ENCODE measurements at places on chromosomes 13 and 19.

DNA sequence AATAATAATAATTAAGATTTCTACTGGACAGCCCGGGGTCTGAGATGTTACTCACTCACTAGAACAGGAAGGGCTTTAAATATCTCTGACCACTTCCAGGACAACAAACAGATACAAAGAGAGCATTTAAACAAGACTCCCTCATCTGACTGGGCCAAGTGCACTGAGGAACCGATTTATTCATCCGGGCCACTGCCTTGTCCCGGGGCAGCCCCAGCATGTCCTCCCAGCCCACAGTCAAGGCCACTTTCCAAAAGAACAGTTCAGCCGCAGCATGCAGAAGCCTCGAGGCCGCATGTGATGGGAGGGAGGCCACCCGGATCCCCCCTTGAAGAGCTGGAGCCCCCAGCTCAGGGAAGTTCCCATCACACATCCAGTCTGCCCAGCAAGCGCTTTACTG is 30.5 kb downstream of the MLLT1 start:
- DNase-seq, result no peak

GRCh38 chr19:12766051-12766521 is 9.3 kb downstream of the HOOK2 start:
- no peak for DNase-seq

DNA sequence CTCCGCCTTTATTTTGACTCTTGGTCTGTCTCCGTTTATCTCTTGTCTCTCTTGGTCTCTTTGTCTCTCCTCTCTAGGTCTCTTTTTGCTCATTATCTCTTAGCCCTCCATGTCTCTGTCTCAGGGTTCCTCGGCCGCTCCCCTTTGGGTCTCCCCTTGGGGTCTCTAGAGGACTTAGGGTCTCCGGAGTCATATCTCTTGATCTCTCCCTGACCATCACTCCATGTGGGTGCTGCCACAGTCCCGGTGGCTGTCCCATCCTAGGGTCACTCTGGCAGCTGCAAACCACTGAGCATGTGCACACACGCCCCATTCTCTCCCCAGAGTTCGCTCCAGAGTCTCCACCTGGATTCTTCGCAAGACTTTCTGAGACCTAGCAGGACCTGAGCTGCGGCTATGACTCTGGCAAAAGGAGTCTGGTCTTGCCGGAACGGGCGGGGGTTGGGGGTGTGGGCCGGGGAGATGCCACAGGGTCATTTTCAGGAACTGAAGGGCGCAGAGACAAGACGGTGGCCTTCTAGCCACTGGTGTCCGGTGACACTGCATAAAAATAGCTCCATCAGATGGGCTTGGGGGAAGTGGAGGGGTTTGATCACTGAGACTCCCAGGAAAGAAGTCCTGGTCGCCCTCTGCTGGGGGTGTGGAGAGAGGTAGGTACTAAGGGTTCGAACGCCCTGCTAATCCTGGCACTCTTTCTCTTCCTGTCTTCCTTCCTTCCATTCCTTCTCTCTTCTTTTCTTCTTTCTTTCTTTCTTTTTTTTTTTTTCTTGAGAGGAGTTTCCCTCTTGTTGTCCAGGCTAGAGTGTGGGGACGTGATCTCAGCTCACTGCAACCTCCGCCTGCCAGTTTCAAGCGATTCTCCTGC is 1.2 kb upstream of the KCNA7 start:
- no peak for DNase-seq

DNA sequence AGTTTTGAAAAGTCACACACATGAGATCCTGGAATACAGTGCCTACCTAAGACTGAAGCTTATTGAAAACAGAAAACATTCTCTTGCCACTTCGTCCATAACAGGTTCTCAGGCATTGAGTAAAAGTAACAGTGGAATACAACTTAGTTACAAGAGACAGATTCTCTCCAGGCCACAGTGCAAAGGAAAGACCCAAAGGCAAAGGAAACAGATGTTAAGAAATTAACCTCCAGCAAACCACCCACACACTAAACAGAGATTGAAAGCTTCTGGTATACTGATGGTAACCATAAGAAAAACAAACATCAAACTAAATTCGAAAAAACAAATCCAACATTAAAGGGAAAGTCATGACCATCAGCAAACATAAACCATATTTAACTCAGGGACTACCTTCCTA is 914.7 kb downstream of the SLITRK5 start:
- DNase-seq, result no peak

- no peak for DNase-seq
Measured at GRCh38 chr19:10829967-10830366, 6.0 kb downstream of the TMED1 start.

GRCh38 chr13:39321574-39321973 is 281.4 kb downstream of the LHFPL6 start:
- DNase-seq, result no peak

DNA sequence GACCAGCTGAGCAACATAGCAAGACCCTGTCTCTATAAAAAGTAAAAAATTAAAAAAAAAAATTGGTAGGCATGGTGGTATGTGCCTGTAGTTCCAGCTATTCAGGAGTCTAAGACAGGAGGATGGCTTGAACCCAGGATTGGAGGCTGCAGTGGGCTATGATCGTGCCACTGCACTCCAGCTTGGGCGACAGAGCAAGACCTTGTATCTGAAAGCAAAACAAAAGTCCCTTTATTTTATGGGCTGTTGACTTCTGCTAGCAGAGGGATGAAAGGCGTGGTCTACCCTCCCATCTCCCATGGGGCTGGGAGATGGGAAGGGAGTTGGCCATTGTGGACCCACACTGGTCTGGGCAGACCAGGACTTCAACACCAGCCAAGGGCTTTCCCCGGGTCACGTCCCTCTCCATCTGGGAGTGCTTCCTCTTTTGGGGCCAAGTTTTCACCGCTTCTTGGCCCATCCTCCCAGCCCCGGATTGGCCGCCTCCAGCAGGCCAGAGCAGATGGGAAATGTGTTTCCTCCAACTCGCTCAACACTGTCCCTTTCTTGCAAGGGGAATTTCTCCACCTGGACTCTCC is 2.2 kb upstream of the TNFSF9 start:
- no peak for DNase-seq

DNA sequence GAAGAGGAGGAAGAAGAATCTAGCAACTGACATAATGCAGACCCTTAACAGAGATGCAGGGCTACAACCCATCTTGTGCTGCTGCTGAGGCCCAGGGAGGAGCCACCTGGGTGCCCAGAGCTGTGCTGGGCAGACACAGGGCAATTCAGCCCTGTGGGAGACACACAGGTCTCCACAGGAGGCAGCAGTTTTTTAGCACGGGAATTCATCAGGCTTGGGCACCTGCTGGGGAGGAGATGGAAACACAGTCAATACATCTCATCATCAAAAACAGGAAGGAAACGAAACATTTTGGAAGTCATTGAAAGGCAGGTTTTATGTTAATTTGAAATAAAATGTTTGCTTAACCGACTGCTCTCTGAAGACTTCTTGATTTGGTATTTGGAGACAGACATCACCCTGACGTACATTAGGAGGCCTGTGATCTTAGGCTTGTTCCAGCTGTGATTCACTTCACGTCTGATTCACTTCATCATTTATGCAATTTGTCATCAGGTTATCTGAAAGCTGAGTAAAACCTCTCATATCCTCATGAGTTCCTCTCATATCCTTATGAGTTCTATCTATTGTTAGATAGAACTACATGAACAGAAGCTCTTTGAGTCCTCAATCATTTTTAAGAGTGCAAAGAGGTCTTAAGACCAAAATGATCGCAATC is 77.4 kb downstream of the CYSLTR2 start:
- peak; percentile 40 for DNase-seq

DNA sequence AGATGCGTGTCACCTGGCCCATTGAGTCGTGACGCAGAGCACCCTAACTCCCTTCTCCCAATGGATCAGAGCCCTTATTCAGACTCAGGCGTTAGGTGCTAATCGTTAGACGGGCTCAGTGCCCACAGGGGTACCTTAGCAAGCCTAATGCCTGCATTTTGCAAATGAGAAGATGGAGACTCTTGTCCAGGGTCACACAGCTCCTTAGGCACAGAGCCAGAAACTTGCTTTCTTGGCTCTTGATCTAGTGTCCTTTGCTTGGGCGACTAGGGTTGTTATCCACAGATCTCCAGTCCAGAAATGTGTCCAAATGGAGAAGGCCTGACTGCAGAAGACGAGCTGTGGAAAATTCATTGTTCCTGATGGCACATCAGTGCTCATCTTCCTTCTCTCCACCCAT is 85.1 kb downstream of the C13orf42 start:
- DNase-seq, result no peak

DNA sequence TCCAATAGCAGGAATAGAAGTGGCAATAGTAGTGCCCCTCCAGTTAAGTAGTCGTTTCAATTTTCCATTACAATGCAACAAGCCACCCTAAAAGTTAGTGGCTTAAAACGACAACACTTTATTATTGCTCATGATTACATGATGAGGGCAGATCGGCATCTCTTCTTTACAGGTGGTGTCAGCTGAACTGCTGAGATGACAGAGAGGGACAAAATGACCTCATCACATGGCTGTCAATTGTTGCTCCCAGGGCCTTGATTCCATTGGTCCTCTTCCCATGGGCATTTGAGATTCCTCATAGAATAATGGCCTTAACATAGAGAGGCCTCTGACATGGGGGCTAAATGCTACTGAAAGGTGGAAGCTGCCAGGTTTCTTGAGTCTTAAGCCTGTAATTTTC is 679.8 kb upstream of the KLHL1 start:
- DNase-seq, result no peak

DNA sequence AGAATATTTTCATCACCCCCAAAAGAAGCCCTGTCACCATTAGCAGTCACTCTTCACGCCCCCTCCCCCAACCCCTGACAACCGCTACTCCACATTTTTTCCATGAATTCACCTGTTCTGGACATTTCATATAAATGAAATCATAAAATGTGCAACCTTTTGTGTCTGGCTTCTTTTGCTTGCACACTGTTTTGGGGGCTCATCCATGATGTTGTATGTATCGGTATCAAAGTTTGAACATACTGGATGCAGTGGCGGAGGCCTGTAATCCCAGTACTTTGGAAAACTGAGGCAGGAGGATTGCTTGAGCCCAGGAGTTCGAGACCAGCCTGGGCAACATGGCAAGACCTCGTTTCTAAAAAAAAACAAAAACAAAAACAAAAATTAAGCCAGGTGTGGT is 7.2 kb downstream of the GADD45B start:
- no peak for DNase-seq

- DNase-seq, result no peak
Measured at GRCh38 chr13:104024416-104025170, 958.4 kb upstream of the SLC10A2 start.

All from AG09309 (cell line).